Hair follicle dermal papilla cell (primary cell): ENCODE measurements at places on chromosomes 11 and 22. TPM values are rescaled to one million over a fixed set of nuclear protein-coding genes. Genes with fewer than 3 reads are reported as not detected.

Gene ADAMTS15
- 0.32 and 0.85 TPM in 2 replicates for total RNA-seq

Gene TSSC4
- total RNA-seq: 52.6 and 60.2 TPM in 2 replicates

Gene UFD1
- total RNA-seq: 38.9 and 39.1 TPM in 2 replicates

Gene SLC22A6
- total RNA-seq: not detected in 2 replicates

Gene KIAA0930
- 93.7 and 109 TPM in 2 replicates for total RNA-seq

Gene RAC2
- total RNA-seq: 10.2 and 15.4 TPM in 2 replicates

Gene SEZ6L
- total RNA-seq: 0.16 TPM in 1 of 2 replicates, not detected in the other

Gene PIWIL4
- 3.4 and 3.9 TPM in 2 replicates for total RNA-seq

Gene GLYAT
- not detected in 2 replicates for total RNA-seq

Gene INPP5J
- total RNA-seq: 0.24 TPM in 1 of 2 replicates, not detected in the other

Gene LRRN4CL
- total RNA-seq: 63.6 and 104 TPM in 2 replicates

Gene SSRP1
- total RNA-seq: 56.8 and 58.1 TPM in 2 replicates

Gene ACTN3
- total RNA-seq: 0.16 TPM in 1 of 2 replicates, not detected in the other

Gene OR4D5
- total RNA-seq: not detected in 2 replicates

Gene ASPHD2
- total RNA-seq: 3.3 and 4.4 TPM in 2 replicates

Gene NUDT22
- 40.2 and 49.3 TPM in 2 replicates for total RNA-seq
